ENCODE measurements at places on chromosomes 2 and 18.
A peak's percentile ranks its signal among the peaks of the same experiment; 100 is the strongest.

GRCh38 chr2:8694737-8695136 lies 12.9 kb downstream of the ID2 start:
- no peak for DNase-seq

GRCh38 chr18:63828656-63829055 lies 53.4 kb downstream of the SERPINB7 start:
- DNase-seq: no peak

DNA sequence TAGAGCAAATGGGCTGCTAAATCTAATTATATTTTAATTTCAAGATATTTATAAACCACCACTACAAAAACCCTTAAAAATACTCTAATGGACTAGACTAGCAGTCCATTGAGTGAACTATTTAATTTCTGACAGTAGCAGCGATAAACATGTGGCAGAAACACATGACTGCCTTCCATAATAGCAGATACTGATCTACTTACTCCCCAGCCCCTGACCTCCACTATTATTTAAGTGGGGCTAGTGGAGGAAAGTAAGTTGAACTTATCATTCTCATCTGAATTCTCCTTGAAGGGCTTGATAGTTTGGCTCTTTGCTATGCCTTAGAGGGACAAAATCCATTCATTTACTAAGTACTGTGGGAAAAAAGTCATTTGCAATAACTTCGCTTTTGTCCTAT lies 90.8 kb downstream of the TTN start:
- DNase-seq: no peak

DNA sequence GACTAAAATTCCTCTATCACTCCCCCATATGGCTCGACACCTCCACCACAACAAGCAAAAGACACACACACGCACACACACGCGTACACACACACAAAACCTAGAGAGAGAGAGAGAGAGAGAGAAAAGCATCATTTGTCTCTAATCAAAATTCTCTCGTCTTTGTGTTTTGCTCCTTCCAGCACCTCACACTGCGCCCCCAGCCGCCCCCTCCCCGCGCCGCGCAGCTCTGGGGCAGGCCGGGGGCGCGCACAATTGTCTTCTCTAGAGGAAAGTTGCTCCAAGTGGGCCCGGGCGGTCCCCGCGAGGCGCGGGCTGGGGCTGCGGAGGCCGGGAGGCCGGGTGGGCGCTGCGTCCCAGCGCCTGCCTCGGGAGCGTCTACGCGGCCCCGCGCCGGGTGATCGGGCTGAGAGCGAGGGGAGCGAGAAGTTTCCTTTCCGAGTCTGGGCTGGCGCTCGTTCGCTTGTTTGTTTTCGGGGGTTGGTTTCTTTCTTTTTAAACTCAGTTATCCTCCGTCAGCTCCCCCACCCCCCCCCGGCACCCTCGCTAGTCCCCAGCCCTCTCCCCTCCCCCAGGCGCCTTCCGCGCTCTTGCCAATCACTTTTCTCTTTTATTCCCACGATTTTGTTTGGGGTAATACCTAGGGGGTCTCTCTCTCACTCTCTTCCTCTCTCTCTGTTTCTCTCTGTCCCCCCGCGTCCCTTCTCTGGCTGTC lies 4.1 kb downstream of the ZEB2 start:
- peak; percentile 25 for DNase-seq

GRCh38 chr18:76174451-76174850 lies 320.6 kb downstream of the ZNF516 start:
- DNase-seq: no peak

GRCh38 chr2:232416521-232417470 lies 10.2 kb downstream of the ALPG start:
- DNase-seq: no peak

GRCh38 chr18:2559249-2559648 lies 12.1 kb downstream of the METTL4 start:
- no peak for DNase-seq

- DNase-seq: no peak
Measured at GRCh38 chr2:64766841-64767669, 113.3 kb upstream of the SERTAD2 start.

DNA sequence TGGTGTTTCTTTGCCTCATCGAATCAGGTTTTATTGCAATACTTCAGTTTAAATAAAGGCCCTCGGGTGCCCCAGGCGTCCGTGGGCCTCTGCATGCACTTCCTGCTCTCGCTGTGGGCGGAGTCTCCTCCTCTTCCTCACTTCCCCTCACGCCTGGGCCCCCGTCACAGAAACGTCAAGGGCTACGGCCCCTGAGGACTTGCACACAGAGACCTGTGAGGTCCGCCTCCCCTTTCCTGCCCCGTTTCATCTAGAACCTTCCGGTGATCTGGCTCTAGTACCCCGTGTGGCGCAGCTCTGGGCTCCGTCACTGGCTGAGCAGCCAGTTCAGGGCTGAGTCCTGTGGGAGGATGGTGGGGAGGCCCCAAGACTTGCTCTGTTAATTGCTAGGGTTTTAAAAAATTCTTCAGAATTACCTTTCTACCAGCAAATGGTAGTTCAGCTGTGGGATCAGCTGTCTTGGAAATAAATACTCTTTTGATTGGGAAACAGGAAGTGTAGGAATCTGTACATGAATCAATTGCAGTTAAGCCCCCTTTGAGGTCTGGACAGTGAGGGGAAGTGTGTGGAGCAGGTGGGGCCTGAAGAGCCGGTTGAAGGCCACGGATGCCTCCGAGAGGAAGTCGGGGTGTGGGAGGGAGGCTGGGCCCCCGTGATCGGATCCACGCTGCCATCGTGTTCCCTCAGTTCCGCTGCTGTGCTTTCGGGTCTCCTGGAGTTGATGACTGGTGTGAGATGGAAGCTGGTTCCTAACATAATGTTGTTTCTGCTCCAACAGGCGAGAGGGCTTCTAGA lies 10.2 kb downstream of the NFATC1 start:
- DNase-seq: no peak

DNA sequence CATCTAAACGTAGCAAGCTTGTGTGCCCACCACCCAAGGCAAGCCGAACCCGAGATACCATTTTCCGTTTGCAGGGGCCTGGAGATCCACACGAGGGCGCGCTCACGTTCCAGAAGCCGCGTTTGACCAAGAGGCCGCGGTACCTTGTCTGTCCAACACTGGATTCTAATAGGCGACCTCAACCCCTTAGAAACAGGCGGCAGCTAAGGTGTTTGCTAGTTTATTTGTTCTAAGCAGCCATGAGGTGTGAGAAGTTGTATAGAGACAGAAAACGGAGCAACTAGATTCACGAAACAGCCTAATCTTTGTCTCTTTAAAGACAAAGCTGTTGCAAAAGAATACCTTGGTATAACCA lies 4.2 kb downstream of the HOXD11 start:
- DNase-seq: peak; percentile 70

DNA sequence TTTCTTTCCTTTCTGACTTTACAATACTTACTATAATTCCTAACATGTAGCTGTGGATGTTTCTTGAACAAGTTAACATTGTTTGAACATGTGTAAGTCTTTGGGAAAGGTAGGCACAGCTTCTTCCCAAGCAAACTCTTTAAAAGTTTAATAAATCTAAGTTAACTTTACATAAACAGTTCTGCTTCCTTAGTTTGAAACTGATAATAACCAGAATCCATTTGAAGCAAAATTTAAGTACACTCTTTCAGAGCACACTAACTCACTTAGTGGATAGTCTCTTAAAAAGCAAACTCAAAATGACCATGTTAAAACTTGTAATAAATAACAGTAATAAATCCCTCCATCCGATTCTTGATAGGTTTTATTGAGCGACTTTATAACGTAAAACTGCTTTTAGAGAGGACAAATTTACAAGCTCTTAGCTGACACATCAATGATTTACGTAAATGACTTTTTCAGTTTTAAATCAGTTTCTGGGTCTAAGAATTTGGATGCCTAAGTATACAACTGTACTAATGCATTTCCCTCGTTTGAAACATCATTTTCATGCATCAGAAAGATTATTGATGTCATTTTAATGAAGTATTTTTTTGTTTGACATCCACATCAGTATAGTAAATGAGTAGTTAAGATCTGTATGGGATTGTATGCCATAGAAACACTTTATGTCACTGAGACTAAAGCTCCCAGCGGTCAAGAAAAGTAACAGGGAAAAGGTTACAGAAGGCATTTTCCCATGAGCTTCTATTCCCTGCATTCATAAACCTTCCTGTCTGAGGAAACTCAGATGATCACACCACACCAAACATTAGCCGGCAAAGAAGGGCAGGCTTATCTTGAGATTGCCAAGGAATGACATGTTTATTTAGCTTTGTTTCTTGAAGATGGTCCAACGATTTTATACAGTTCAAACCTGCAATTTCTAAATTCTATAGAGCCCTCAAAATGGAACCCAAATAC lies 67.5 kb downstream of the PDE1A start:
- DNase-seq: no peak

GRCh38 chr18:31688606-31689005 lies 4.2 kb upstream of the B4GALT6 start:
- no peak for DNase-seq

- DNase-seq: no peak
Measured at GRCh38 chr2:119735565-119735964, 24.2 kb upstream of the PTPN4 start.

DNA sequence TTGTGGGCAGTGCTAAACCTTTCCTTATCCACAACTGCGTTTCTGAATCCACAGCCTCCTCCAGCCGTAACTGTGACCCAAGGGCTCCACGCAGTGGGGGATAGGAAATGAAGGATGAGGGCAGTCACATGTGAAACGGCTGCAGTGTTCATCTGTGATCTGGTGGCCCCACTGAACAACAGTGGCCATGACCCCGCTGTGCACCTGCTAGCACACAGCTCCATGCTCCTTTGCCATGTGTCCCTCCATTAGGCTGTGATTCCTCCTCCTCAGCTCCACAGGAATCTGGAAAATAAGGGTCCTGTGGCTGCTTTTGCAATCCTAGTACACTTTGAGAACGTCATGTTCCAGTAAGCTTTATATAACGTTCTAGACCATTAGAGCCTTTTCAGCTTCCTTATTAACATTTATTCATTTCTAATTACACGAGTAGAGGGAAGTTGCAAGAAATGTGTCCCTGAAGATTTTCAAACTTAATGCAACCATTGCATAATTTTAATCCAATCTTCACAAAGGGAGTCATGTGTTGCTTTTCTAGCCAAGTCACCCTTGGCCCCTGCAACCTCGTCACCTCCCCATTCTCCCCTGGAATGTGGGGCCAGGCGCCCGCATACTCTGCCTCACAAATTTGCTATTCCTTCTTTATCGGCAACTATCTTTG lies 7.1 kb upstream of the NAPG start:
- DNase-seq: peak; percentile 37

GRCh38 chr18:78656346-78656925 lies 323.2 kb upstream of the SALL3 start:
- DNase-seq: no peak

DNA sequence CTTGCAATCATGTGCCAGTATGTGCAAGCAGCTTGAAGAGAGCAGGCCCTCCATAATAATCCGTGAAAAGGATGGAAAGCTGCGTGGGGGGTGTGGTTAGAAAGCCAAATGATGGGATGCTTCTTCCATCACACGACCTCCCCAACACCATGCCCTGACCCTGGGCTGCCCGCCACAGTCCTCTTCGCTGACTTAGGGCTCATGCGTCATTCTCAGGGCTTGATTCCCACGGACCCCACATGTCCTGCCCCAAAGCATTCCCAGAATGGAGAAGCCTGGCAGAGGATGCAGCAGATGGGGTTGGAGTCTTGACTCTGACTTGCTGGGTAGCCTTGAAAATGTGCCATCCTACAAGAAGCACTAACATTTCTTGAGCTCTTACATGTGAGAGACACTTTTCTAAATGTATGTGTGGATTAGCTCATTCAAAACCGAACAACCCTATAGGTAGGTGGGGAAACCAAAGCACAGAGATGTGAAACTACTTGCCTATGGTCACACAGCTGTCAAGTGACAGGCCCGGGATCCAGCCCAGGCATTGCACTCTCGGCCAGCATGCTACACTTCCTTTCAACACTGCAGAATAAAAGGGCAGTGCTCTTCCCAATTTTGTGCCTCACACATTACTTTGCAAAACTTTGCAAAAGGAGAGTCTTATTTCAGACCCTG lies 3.7 kb downstream of the TNS1 start:
- no peak for DNase-seq

- DNase-seq: peak; percentile 67
Measured at GRCh38 chr2:222709191-222709891, 37.9 kb downstream of the MOGAT1 start.

- no peak for DNase-seq
Measured at GRCh38 chr2:64525317-64525613, 1.1 kb downstream of the AFTPH start.

DNA sequence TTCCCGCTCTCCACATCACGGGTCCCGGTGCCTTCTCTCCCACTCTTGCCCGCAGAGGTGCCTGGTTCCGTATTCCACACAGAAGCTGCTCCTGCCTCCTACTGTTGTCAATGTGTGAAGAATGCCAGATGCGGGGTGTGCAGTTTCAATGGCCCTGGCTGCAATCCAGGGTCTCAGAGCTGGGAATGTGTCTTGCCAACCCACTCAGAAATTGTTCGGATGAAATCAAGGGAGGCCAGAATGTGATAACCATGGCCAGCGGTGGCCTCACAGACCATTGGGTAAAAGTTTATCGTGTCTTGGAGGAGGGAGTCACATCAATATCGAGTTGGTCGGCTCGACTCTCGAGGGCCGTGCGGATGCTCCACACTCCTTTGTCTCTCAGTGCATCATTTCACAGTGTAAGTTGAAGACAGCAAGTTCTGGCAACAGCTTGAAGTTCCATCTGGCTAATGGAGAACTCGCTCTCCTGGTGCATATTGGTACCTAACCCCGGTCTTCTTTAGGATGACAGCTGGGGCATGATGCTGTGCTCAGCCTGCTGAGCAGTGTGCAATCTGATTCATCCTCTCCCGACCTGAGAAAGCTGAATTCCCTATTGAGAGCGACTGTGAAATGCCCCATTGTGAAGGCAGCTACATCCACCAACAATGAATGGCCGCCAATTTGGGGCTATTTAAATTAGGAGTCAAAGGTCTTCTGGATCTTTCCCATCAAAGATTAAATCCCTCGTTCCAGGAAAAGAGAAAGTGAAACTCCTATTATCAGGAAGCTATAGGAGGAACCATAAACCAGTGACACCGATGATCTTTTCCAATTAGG lies 389.0 kb downstream of the SOX11 start:
- no peak for DNase-seq

DNA sequence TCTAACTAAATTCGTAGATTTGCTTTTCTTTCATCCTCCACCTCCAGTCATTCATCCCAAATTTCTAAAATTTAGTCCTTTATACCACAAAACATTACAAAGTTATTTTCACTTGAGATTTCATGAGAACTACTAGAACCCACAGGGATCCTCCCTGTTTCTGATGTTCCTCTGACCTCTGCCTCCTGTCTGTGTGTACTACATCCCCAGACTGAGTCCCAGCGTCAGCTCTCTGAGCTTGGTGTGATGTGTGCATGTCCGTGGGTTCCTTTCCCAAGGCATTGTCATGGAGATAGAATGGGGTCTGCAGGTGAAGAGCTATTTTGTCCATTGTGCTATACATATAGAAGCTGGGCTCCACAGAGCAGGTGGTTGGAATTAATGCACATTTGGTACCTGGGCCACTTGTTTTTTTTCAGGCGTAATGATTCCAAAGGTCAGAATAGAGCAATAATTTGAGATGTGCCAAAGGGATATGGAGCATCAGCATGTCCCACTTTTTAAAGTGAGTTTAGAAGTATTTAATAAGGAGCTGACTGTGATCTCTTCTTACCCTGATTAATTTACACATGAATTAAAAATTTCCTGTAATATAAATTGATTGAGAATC lies 151.2 kb upstream of the BOD1L2 start:
- no peak for DNase-seq
